ENCODE measurements at places on chromosomes 4 and X.

DNA sequence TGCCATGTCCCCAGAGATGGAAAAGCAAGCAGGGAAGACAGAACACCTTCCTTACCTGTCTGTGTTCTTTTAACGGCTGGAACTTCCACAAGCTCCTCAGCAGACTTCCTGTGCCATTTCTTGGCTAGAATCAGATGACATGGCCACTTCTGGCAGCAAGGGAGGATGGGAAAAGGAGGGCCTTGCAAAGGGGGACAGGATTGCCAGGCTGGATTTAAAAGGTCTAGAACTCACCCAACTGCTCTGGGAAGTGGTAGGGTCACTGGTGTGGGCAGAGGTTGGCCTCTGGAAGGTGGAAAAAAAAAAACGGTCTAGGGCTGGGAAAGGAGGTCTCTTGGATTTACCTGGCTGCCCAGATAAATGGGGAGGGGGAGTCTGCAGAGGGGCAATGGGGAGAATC lies 1.6 kb upstream of the USP11 start:
- DNase-seq = no peak

DNA sequence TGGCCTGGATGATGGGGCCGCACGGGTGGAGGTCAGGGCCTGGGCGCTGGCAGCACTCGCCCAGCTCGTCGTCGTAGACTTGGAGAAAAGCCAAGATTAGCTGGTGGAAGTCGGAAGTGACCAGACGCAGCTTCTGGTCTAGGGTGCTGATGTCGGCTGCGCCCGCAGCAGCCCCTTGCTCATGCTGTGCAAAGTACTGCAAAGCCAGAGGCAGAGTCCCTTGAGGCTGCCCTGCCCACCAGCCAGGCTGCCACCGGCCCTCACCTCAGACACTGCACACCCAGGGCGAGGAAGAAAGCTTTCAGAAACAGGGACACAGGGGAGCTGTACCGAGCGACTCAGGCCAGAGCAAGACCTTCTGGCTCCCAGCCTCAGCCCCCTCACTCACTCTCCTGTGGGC lies 9.7 kb upstream of the TREX2 start:
- DNase-seq = no peak

GRCh38 chr4:75344915-75345314 lies 169.3 kb downstream of the RCHY1 start:
- DNase-seq = no peak

DNA sequence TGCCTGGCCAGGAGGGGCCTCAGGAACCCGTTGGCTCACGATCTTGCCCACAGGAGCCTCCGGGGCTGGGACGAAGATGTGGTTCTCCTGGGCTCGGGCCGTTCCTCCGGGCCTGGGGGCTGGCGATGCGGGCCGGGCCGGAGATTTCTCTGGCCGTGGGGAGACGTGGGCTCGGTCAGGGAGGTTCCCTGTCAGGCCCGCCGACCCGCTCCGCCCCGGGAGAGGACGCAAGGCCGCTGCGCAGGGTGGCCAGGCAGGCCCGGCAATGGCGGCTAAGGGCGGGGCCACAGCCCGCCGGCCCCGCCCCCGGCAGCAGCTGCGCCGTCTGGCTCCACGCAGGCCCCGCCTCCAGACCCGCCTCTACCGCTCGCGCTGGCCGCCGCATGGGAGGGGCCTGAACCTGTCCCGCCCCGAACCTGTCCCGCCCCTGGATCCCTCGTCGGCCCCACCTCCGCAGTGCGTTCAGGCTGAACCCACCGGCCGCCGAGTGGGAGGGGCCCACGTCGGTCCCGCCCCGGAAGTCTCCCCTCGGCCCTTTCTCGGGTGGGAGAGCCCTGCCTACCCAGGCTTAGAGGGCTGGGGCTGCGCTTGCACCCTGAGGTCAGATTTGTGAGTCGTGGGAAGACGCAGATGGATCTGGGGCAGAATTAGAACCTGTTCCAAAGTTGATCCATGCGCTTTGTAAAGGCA lies at the start of gene FAM3A:
FAM3A (minus strand) TSS at position 267 of the 690 bp plus-strand sequence. CDS start 460 bp downstream, outside the sequence.
- DNase-seq = peak; percentile 60

GRCh38 chr4:61922766-61923165 lies 722.6 kb downstream of the ADGRL3 start:
- no peak for DNase-seq

DNA sequence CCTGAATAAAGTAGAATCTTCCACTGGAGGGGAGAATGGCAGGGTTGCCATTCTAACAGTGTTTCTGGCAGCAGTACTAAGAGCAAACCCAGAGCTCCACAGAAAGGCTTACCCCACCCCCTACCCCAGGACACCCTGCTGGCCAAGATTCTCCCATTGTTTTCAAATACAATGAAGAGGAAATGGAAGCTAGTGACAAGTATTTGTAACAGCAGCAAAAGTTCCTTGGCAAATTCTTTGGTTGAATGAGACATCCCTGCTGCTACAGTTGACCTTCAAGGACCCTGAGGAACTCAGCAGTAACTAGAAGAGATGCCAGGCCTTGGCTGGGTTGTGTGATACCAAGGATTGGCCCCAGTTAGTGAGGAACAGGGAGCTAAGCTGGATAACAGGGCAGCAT lies 124.2 kb upstream of the DGKK start:
- no peak for DNase-seq

DNA sequence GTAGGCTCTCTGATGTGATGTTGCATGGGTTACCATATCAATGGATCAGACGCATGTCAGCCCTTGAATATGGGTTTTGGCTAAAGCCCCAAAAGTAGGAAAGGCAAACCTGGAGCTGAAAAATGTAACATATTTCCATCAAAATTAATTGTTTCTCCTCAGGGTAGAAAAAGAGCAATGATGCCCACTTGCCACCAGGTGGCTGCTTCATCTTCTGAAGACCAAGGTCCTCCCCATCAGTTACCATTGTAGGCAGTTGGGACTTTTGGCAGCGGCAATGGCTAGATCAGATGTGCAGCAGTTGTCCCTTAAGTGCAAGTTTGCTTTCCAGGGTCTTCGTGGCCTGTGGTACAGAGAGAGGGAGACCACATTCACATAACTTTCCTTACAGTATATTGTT lies 118.2 kb downstream of the NAF1 start:
- no peak for DNase-seq

- no peak for DNase-seq
Observed at GRCh38 chr4:113921089-113921794, 58.2 kb downstream of the ARSJ start.

- no peak for DNase-seq
Observed at GRCh38 chr4:2248821-2249261, 6.9 kb upstream of the HAUS3 start.

DNA sequence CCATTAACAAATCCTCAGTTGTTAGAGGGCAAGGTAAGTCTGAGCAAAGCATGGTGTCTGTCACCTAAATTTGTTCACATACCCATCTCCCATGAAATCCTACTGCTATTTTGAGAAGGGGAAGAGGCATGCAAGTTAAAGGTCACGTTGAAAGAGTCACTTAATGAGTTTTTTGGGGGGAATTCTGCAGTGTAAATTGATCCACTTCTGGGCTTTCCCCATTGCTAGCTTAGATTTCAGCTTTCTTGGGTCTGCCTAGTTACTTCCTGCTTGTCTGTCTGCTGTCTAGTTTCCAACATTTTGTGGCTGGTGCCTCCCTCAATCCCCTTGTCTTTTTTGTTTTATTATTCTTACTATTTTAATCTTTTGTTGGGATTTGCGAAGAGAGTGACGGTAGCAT lies 32.0 kb downstream of the CEP135 start:
- no peak for DNase-seq

DNA sequence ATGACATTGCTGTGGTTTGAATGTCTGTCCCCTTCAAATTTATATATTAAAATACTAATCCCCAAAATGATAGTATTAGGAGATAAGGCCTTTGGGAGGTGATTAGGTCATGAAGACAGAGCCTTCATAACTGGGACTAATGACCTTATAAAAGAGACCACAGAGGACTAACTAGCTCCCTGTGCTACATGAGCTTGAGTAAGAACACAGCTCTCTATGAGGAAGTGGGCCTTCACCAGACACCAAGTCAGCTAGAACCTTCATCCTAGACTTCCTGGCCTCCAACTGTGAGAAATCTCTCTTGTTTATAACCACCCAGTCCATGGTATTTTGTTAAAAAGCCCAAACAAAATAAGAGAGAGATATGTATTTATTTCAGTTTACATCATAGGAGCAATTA lies 242.2 kb upstream of the CTSO start:
- DNase-seq = no peak

DNA sequence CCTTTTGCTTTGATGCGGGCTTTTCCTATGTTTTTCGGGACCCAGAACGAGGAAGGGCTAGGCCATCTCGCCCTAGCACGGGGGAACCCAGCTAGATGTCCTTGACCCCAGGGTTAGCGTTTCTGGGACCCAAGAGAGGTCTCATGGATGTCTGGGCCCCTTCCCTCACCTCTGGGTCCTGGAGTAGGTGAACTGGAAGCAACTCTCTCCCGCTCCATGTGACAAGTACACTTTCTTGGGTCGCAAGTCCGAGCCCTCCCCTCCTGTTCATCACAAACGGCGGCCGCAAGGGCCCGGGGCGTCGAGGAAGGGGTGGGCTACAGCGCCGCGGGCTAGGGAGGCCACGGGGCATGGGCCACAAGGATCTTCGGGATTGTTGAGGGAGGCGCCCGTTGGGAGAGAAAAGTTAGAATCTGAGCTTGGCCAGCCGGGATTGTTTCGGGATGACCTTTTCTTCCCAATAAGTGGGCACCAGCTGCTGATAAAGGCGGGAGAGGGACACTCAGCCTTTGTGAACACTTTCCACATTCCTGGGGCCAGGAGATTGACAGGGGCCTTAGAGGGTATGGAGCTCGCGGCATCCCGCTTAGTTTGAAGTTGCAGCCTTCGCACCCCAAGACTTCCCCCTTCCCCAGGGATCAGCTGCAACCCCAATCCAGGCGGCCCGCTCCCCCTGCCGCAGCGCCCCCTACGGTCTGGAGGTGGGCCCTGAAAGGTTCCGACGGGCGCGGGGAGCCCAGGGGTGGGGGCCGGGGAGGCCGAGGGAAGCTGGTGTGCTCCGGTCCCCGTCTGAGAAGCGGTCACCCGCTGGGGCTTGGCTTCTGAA lies 136.9 kb upstream of the ZIC3 start:
- no peak for DNase-seq

GRCh38 chrX:133380711-133381619 lies 34.3 kb downstream of the GPC4 start:
- no peak for DNase-seq

GRCh38 chrX:136497556-136498052 lies at the start of gene HTATSF1:
TSS of gene HTATSF1 (plus strand) at chrX:136497592. CDS start at chrX:136497685, 93 bp downstream.
- no peak for DNase-seq

- no peak for DNase-seq
Observed at GRCh38 chr4:173270312-173271027, 63.7 kb downstream of the HMGB2 start.

DNA sequence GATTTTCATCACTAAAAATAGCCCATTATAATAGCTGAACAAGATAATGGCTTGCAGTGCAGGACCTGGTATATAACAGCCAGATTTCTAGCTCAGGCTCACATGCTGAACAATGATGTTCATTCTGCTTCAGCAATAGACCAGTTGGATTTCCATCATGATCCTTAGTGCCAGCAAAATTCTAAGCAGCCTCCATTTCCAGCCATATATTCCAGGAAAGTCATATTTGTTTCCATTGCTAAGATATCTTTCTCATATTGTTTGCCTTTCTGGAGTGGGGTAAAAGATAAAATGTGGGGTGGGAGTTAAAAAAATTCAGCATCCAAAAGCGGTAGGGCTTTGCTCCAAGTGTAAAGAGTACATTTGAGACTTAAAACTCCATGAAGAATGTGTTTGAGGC lies 2344.1 kb downstream of the PCDH7 start:
- no peak for DNase-seq

DNA sequence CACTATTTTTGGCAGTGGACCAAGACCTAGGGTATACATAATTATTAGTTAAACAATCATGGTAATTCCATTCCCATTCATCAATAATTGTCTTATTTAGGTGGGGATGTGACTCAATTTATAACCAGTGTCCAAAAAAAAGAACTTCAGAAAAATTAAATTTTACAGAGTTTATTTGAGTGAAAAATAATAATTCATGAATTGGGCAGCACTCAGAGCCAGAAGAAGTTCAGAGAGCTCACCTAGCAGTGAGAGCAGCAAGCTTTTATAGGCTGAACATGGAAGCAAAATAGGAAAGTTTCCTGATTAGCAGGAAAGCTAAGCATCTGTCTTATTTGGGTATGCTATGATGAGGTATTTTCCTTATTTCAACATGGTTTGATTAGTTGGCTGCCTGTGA lies 500.8 kb downstream of the PCDH7 start:
- DNase-seq = no peak

DNA sequence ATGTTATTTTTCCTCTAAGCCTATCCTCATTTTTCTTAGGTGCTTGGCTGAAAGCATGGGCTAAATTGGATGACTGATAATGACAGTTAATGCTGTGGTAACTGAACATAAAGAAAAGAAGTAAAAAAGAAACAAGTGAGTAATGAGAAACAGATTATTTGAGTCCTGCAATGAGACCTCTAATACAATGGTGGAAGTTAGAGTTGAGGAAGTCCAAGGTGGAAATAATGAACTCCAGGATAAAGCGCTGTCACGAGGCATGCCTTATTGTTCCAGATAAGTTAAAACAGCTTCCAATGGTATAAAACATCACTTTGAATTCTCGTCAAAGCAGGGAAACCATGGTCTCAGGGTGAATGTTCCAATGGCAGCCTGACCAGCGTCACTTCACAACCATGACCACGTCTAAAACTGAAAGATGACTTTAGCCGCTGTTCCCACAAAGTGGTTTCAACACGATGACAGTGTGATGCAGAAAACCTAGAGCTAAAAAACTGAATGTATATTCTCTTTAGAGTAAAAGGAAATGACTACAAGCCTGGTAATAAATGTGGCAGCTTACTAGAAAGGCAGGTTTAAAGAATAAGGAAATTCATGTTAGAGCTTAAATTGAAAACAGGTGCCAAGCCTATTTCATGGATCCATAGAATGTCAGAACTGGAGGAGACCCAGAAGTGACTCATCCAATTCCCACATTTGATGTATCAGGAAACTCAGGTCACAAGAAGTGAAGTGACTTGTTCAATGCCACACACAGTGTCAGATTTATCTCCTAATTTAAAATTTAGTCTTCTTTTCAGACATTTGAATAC lies 202.6 kb upstream of the GYPA start:
- no peak for DNase-seq

- DNase-seq = no peak
Observed at GRCh38 chrX:153444333-153445011, 1.4 kb downstream of the TREX2 start.

DNA sequence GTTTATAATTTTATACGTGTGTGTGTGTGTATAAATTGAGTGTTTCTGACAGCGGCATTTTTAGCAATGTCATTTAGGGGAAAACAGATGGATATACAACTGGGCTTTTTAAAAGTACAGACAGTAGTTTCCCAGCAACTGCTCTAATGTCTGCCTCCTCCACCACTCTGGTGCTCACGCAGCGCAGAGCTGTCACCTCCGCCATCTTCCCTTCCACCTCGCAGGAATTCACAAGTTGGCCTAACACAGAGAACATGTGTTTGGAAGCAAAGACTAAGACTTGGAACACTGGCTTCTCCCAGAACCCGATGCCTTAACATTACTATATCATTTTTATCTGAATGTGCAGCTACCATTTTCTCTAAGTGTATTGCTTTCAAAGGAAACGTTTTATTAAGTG lies 158.3 kb upstream of the FSTL5 start:
- no peak for DNase-seq
